Activated CD4-positive, alpha-beta T cell treated with anti-CD3 and anti-CD28 coated beads for 24 hours (primary cell): ENCODE measurements at places on chromosomes 3 and 15.

DNA sequence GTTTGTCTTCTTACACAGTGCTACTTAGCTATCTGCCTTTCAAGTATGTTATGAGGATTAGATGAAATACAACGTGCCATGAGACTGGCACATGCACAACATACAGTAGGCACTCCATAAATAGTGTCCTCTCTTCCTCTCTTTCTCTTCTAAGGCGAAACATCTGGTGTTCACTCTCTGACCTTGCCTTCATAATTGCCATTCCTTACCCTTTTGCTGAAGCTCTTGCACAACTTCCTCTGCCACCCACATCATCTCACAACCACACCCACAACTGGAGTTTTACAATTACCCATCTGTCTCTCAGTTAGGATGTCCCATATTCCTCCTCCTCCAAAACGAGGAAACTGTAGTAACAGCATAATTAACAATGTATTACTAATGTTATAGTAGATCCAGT is 26.4 kb upstream of the ACP3 start:
- DNase-seq: no peak

DNA sequence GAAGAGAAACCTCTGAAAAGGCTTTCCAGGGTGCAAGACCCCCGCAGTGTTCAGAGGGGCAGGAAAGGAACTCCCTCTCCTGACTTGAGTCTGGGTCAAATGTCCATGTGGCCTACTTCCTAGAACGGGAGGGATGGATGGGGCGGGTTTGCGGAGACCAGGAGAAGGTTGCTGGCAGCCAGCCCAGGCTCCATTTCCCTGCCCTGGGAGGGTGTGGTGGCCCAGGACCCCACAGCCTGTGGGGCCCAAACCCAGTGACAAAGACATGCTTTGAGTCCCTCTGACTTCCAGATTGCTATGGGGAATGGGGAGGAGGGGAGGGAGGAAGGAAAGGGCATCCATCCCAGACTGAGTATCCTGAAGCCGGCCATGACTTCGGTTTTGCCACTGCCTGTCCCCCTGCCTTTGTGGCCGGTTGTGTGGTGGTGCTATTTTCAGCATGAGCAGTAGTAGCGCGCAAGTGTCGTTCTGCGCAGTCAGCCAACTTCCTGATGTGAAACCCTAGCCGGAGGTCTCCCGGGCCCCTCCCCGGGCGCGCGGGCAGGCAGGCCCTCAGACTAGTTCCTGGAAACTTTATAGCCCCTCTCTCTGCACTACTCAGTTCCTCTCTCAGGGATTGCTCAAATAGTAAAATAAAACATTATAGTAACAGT is 24.4 kb downstream of the MAGEF1 start:
- DNase-seq: no peak

- no peak for DNase-seq
Observed at GRCh38 chr3:173013219-173013832, 127.7 kb downstream of the SPATA16 start.

GRCh38 chr15:70072479-70072878 is 25.2 kb downstream of the TLE3 start:
- no peak for DNase-seq

- no peak for DNase-seq
Observed at GRCh38 chr3:3447641-3448040, 268.1 kb upstream of the CRBN start.

GRCh38 chr3:15327941-15328340 is 4.4 kb downstream of the SH3BP5 start:
- no peak for DNase-seq

DNA sequence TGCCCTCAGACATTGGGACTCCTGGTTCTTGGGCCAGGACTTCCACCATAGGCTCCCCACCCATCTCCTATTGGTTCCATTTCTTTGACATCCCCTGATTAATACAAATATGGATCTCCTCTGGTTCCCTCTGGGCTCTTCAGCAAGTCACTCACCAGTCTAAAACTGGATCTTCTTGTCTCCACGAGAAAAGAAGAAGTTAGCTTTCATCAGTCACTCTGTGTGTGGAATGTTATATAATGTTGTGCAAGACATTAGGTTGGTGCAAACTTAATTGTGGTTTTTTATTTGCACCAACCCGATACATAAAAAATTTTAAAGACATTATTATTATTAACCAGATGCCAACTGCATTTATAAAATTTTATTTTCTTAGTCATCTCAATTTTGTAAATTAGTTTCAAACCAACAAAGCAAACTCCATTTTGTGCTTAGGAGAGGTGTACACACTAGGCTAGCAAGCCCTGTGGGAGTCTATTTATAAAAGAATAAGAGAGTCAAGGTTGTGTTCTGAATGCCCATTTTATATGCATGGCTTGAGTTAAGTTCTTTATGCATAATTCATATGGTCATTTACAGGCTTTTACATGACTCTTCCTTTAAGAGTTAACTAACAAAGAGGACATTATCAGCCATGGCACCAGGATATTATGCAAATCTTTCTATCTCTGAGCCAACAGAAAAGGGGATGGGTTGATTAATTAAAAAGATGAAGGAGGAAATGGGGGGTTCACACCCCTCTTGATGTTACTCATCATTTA is 35.1 kb upstream of the IL12A start:
- DNase-seq: no peak

GRCh38 chr3:84194029-84194428 is 764.8 kb upstream of the CADM2 start:
- DNase-seq: no peak

GRCh38 chr15:88974392-88974791 is 61.2 kb upstream of the MFGE8 start:
- no peak for DNase-seq

GRCh38 chr3:53547327-53547726 is 52.9 kb downstream of the CACNA1D start:
- DNase-seq: no peak

GRCh38 chr3:19232566-19232965 is 84.3 kb downstream of the KCNH8 start:
- no peak for DNase-seq

GRCh38 chr3:132911741-132912415 is 126.3 kb upstream of the TMEM108 start:
- DNase-seq: no peak

DNA sequence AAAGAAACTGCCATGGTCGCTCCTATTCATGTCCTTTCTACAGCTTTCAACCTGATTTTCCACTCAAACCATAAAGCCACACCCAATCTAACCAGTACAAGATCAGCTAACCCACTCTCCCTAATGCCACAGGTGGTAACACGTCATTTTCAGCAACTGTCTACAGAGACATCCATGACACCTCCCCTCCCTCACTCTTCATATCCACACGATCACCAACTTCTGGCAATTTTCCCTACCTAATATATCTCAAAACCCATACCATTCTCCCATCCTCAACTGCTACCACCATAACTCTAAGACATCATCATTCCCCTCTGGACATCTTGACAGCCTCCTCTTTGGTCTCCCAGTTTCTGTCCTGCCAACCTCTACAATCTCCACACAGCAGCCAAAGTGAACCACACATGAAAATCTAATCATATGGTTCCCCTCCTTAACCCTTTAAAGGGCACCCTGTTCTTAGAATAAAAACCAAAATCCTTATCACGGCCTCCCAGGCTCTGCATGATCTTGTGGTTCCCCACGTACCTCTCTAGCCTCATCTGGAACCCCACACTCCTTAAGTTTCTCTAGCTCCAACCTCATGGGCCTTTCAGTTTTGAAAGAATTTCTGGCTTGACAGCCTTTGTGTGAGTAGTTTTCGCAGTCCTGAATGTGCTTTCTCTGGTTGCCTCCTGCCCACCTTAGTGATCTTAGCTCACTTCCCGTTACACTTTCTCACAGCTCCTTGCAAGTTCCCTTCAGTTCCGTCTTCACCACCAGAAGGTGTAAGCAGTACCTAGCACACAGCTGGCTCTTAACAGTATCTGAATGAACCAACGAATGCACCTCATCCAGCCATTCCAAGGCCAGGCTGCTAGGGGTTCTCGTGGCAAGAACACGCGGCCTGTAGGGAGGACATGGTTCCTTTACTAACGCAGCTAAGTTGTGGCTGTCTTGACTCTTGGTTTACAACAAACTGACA is 33.4 kb downstream of the SPINK8 start:
- DNase-seq: peak; percentile 7

DNA sequence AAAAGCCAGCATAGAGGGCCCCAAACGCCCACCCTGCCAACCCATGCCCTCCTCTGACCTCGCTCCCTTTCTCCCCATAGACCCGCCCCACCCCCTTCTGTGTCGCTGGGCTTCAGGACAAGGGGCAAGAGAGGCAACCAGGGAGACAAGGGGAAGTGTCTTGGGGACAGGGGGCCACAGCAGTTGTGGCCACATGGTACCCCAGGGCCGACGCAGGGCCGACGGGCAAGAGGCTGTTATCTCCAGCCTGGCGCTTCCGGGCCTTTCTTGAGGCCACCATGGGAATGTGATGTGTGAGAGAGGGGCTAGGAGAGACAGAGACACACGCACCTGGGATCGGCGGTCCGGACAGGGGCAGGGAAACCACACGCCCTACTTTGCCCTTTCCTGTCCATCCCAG is 3.4 kb upstream of the HAPLN3 start:
- DNase-seq: no peak

DNA sequence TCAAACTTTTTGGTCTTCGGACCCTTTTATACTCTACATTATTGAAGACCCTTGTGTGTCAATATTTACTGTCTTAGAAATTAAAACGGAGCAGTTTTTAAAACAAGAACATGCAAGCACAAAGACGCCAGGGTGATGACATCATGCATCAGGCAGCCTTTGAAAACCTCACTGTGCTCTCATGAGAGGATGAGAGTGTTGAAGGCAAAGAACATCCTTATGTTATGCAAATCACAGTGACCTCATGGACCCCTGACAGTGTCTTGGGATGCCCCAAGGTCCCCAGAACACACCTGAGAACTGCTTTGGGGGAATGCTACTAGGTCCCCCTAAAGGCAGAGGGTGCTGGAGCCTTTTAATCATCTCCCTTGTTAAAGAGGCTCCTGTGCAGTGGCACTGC is 51.6 kb downstream of the CHDH start:
- DNase-seq: no peak

DNA sequence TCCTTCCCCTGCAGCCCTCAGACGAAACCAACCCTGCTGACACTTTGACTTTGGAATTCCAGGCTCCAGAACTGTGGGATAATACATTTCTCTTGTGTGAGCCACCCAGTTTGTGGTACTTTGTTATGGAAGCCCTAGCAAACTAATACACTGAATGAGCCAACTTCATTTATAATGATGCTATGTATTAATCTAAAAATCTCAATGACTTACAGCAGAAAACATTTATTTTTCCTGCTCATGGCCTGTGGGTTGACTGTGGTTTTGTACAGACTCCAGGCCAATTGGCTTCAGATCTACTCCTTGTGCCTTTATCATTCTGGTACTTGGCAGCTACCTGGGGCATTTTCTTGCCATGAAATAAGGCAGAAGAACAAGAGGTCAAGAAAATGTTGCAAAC is 152.4 kb downstream of the EBLN2 start:
- no peak for DNase-seq

DNA sequence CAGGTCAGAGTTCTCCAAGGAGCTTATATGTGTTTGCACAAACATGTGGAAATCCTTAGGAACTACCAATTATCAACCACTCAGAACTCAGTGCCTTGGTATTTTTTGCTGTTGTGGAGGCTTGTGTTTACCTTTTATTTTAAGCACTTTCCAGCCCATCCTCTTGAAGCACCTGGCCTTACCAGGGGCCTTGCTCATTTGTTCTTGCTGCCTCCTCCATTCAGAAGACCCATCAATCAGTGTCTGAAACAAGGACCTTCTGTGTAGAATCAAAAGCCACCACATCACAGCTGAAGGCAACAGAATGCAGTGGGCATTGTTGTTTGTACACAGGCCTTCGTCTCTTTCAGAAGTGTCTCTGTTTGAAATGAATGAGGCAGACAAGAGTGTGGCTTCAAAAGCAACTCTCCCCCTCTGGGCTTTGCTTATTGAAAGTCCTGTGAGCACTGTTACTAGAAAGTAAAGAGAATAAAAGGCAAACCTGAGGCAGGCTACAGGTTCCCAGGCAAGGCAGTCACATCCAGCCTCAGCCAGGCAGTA is 24.5 kb upstream of the LIPC start:
- DNase-seq: no peak

DNA sequence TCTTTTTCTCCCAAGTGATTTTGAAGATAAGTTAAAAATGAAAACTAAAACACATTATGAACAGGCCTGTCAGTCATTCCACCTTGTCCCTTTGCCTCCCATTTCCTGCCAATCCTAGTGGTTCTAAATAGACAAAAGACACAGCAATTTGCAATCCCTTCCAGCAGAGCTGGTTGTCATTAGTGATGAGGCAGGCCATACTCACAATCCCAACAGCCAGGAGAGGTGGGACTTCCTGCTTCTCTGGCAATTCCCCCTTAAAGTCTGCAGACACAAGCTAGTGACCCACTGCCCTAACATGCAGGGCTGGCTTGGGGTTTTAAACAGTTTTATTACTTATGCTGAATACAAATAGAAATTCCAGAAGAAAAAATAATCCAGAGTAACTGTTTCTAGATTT is 38.4 kb upstream of the RBP1 start:
- no peak for DNase-seq

DNA sequence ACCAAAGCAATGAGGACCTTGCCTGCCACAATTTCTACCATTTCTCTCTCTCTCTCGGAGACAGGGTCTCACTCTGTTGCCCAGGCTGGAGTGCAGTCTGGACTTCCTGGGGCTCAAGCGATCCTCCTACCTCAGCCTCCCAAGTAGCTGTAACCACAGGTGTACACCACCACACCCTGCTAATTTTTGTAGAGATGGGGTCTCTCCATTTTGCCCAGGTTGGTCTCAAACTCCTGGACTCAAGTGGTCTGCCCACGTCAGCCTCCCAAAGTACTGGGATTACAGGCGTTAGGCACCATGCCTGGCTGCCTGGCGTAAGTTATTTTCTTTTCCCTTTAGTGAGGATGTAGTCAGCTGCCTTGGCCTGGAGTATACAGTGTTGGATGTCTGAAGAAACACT is 37.7 kb upstream of the INO80 start:
- no peak for DNase-seq

- DNase-seq: no peak
Observed at GRCh38 chr15:73608941-73609340, 24.2 kb downstream of the NPTN start.

DNA sequence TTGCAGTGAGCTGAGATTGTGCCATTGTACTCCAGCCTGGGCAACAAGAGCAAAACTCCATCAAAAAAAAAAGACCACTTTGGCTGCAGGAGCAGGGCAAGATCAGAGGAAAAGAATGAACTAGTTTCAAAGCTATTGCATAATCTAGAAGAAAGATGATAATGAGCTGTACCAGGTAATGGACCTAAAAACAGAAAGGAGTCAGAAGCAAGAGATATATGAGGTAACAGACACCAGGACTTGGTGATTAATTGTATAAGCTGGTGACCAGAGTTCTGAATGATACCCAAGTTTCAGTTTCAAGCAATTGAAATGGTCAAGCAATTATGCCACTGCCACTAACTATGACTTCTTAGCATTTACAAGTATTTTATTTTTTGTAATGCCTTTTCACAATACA is 2.9 kb downstream of the POLQ start:
- DNase-seq: no peak

- DNase-seq: no peak
Observed at GRCh38 chr3:154242766-154243165, 81.5 kb downstream of the DHX36 start.

- no peak for DNase-seq
Observed at GRCh38 chr3:177484926-177485325, 287.6 kb upstream of the TBL1XR1 start.
